Activated T-cell treated with anti-CD3 and anti-CD28 coated beads, Interleukin-2, amount 50 U/mL, for 72 hours (primary cell): ENCODE measurements at places on chromosomes 16 and 17. TPM values are rescaled to one million over a fixed set of nuclear protein-coding genes. Genes with fewer than 3 reads are reported as not detected.
A peak's percentile ranks its signal among the peaks of the same experiment; 100 is the strongest.

DNA sequence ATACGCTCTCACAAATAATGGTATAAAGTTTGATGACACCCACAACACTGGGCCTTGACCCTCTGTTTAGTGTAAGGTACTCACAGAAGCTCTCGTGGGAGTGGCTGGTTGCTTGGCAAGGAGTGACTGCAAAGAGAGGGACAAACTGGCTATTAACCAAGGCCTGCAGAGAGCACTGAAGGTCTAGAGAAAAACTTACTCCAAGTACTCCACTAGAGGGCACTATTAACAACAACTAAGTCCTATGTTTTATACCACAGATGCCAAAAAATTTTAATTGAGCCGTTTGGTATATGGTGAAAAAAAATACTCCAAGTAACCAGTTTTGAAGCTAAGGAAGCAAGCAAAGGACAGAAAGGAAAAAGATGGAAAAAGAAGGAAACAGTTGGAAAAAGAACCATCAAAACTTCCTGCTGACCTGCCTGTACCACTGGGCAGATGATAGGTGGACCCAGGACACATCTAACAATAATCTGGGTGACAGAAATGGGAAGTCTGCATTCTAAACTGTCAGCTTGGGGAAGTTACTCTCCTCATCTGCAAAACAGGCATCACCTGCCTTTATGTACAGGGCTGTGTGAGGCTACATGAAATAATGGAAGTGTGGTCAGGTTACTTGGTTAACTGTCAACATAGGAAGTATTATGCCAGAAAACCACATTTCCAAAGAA, 23.2 kb downstream of the DYNC1LI2 start:
- no peak for DNase-seq

DNA sequence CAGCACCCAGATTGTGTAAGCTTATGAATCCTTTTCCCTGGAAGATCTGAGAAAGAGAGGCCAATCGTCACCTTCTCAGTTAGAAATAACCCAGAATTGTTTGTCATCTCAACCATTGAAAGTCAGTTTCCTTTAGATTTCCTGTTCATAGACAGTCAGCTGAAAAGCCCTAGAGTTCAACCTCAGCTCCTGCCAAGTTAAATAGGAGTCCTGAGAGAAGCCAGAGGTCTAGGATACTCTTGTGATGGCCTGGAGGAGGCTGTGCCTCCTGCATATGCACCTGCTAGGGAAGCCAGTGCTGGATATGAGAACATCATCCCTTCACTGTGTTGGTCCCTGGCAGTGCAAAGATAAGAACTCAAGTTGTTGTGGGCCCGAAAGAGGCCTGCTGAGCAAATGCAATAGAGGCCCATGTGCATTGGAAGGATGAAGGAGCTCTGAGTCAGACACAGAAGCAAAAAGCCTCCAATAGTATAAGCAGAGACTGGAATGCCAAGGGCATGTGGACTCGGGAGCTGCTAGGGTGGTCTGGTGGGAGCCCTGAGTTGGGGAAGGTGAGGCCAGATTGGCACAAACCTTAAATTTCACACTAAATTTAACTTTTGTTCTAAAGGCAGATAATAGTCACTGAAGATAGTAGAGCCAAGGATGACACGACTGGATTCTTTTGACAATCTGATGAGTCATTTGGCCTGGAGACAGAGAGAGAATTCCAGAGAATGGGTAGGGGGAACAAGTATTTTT, 520.9 kb upstream of the CDH5 start:
- no peak for DNase-seq

GRCh38 chr16:72299684-72300243, 127.8 kb upstream of the PMFBP1 start:
- no peak for DNase-seq

- no peak for DNase-seq
Observed at GRCh38 chr16:57911743-57912142, 59.2 kb downstream of the CNGB1 start.

DNA sequence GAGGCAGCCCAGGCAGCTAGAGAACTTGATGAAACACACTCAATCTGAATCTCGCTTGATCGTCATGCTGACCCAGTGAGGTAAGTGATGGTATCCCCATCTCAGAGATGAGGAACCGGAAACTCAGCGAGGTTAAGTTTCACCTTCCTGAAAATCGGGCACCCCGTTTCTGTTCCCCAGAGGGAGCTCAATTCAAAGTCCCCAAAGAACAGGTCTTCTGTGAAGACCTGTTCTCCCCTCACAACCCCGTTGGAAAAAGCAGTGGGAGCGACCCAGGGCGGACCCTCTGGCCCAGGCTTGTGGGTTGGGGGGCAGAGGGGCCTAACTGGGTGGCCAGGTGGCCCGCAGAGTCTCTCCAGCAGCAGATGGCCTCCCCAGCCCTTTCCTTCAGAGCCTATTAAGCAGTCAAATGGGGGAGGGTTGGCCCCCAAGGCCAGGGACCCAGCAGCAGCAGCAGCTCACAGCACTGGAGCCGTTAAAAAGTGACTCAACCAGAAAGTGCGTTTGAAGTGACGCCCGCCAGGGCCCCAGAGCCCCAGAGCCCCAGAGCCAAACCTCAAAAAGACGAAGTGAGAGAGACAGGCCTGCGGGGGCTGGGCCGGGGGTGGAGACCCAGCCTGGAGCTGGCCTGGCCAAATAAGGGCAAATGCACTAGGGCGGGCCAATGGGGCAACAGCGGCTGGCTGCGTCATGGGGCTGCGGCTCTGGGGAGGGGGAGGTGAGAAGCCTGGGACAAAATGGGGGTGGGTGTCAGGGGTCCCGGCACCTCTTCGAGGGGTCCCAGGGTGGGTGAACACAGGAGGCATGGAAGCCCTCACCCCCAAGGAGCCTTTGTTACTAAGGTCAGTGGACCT, 9.2 kb upstream of the TSPOAP1 start:
- peak; percentile 96 for DNase-seq

DNA sequence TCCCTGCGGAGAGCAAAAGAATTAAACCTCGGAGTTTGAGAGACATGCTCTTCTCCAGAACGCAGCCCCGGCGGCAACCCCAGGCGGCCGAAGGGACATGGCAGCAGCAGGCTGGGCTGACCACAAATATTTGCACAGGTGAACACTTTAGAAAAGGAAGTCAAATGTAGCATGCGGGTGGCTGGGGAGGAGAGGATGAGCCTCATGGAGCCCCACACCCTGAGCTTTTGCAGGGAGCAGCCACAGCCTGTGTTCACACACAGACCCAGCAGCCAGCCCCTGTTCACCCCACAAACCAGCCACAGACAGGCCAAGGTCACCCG, 17.8 kb downstream of the HS3ST6 start:
- DNase-seq, result no peak

- DNase-seq, result no peak
Observed at GRCh38 chr17:60327134-60327900, 64.6 kb downstream of the USP32 start.

DNA sequence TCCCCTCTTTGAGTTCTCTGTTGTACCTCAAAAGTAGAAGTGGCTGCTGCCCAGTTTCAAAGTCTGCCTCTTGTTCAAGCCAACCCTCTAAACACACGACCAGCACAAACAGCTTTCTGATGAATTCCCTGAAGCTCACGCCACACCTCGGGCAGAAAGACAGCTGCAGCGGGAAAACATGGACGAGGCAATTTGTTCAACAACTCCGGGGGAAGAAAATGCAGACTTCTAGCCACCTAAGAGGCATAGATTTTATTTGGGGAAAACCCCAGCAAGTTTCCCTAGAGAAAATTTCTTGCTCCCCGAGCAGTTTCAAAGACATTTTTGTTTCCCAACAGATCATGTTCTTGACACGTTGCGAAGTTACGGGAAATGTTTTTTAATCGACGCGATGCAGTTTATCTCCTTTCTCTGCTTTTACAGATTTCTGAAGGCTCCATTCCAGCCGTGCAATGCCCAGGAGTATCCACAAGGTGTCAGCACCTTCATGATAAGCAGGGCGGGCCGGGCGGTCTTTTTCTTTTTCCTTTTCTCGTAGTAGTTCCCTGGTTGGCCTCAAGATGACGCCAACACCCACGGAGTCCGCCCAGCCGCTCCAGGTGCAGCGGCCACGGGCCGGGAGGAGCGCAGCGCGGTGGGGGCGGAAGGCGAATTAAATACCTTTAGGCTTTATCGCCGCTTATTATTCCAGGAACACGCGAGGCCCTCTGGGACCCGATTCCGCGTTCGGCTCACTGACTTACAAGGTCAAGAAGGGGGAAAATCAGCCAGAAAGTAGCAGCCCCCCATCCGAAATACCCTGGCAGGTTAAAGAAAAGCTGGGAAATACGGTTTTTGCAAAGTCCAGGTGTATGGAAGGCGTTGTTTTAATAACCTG, 2.9 kb upstream of the FOXC2 start:
- peak; percentile 86 for DNase-seq

- no peak for DNase-seq
Observed at GRCh38 chr17:37661400-37662014, 18.3 kb upstream of the DDX52 start.

- peak; percentile 54 for DNase-seq
Observed at GRCh38 chr17:42928714-42929496, 28.3 kb downstream of the G6PC1 start.

- DNase-seq, result no peak
Observed at GRCh38 chr17:36505171-36505570, 18.7 kb downstream of the ZNHIT3 start.

GRCh38 chr17:32206861-32207260, 58.8 kb upstream of the RHBDL3 start:
- DNase-seq, result no peak

GRCh38 chr16:54312502-54312991, 26.0 kb upstream of the IRX3 start:
- no peak for DNase-seq

DNA sequence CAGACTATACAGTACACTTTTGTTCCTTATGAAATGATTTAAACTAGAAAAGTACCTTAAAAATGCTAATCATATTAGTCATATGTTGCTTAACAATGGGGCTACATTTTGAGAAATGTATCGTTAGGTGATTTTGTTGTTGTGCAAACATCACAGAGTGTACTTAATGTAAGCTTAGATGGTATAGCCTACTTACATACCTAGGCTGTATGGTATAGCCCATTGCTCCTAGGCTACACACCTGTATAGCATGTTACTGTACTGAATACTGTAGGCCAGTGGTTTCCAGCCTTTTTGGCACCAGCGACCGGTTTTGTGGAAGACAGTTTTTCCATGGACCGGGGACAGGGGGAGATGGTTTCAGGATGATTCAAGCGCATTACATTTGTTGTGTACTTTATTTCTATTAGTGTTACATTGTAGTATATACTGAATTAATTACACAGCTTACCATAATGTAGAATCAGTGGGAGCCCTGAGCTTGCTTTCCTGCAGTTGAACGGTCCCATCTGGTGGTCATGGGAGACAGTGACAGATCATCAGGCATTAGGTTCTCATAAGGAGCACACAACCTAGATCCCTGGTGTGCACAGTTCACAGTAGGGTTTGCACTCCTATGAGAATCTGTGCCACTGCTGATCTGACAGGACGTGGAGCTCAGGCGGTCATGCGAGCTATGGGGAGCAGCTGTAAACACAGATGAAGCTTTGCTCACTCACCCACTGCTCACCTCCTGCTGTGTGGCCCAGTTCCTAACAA, 35.0 kb upstream of the MRC2 start:
- no peak for DNase-seq

DNA sequence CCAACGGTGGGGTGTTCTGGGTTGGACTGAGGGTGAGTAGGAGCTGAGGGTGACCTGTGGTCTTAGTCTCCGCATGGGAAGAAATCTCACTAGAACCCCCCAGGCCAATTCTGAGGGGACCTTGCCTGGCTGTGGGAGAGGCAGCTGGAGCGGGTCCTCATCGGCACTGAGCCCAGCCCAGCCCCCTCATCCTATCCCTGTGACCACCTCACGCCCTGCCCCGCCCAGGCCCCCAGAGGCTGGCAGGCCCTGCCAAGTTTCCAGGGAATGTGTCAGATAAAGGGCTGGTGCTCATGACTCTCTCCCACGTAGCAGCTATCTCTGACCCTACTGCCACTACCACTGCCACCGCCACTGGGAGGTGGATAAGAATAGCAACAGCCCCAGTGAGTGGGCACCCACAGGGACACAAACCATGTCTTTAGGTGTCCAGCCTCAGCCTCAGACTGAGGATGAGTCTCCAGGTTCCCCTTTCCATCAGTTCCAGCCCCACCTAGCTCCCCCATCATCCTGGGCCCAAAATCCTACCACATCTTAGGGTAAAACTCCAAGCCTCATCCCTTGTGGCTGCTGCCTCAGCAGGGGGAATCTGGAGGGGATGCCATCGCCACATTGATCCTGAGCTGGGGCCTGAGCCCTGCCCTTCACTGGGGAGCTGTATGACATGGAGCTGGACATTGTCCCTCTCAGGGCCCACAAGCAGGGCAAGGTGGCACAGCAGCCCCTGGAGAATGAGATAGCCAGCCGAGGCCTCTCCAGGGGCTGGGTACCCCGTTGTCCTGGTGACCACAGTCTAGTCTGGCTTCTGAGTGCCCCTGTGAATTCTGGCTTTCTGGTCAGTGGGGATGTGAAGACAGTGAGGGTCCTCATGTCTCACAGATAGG, 14.9 kb downstream of the CDH16 start:
- DNase-seq, result no peak

DNA sequence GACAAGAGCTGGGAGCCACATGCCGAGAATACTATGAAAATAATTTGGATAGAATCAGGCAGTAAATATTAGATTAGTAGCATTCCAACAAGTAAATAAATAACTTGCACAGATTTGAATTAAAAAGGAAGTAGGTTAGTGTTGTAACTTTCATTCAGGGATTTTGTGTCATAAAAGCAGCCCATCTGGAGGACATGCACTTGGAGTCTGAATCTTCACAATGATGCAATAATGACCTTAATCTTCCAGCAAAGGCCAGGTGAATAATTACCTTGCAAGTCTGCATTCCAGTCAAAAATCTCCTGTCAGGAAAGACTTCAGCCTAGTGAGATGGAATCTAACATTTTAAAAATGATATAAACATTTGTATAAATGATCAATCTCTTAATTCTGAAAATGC, 518.1 kb downstream of the KCNJ2 start:
- no peak for DNase-seq

DNA sequence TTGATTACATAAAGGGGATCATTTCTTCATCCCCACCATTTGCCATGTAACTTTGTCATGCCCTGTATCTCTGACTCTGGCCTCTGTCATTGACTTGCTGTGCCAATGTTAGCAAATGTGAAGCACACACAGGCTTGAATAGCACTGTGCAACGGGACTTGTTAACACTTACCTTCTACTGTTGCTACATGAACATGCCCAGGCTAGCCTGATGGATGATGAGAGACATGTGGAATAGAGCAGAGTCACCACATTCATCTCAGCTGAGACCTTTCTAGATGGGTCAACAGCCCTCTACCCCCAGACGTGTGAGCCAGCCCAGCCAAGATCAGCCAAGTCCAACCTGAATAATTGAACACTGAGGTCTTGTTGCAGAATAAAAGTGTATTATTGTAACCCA, 162.1 kb upstream of the SALL1 start:
- no peak for DNase-seq

Gene CLEC18C
- total RNA-seq, result 0.35 TPM

Gene ABCA3
- total RNA-seq, result 13.7 TPM

Gene FZD2
- 0.82 TPM for total RNA-seq

Gene CCL3
- 79.6 TPM for total RNA-seq

Gene KRT34
- total RNA-seq, result not detected

Gene MEIOC
- total RNA-seq, result 0.82 TPM

Gene LGALS3BP
- 28.2 TPM for total RNA-seq
